ENCODE measurements at places on chromosomes 11 and 22.

GRCh38 chr11:32414925-32415324, 20.4 kb downstream of the WT1 start:
- DNase-seq: no peak

DNA sequence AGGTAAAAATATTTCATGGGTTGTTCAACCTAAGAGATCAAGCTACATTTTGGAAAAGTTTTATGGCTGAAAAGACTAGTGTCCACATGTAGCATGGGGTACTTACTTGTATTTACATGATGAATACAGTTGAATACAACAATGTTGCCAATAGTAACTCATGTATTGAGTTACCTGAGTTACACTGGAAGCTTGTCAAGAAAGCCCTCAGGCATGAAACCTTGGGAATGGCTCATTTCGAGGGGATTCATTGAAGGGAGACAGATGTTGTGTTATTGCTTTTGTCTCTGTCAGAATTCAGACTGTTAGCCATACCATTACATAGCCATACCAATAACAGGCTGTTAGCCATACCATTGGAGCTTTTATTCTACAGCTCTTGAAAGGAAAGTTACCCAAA, 9.2 kb downstream of the OR51F2 start:
- no peak for DNase-seq

- DNase-seq: no peak
These were observed 121.7 kb upstream of the SLC5A12 start for GRCh38 chr11:26843539-26843938.

DNA sequence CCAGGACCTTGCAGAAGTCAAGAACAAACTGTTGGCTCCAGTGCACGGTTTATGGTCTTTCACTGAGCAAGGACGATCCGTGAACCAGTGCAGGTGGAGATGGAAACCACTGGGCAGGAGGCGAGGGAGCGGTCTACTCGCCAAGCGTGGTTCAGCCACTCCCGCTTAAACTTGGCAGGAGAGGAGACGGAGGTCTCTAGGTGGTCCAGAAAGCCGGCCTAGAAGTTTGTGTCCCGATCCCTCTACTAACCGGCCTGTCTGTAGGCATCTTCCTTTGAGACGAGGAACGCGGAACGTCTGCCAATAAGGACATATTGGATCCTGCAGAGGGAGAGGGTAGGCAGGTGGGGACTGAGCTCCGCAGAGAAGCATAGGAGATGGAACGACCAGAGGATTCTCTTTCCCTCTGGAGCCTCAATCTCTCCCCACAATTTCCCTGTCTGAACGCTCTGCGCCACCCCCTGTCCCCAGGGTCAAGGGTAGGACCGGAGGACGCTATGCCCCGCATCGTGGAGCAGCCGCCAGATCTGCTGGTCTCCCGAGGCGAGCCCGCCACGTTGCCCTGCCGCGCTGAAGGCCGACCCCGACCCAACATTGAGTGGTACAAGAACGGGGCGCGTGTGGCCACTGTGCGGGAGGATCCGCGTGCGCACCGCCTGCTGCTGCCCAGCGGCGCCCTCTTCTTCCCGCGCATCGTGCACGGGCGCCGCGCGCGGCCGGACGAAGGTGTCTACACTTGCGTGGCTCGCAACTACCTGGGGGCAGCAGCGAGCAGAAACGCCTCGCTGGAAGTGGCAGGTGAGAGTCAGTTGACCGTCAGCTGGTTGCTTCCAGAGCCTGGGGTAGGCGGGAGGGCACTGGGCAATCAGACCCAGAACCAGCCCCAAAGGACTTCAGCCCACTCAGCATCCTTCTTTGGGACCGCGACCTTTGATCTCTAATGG, 3.4 kb downstream of the ROBO3 start:
- DNase-seq: no peak

DNA sequence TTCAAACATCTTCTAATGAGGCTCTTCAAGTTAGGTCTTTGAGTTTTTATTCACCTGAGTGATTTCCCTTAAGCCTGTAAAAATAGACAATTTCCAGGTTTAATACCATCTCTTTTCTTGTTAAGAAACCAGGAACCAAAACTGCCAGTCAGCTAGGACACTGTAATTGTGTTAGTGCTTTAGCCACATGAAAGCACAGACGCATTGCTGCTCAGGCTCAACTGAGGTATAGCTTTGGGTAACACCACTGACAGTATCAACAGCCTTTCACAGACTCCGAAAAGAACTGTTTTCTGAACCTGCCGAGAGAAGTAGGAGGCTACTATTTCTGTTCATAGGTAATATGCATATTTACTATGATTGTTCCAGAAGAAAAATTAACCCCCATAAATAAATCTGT, 768.7 kb downstream of the ETS1 start:
- DNase-seq: no peak

GRCh38 chr22:47192651-47193437, 430.4 kb downstream of the TBC1D22A start:
- no peak for DNase-seq

DNA sequence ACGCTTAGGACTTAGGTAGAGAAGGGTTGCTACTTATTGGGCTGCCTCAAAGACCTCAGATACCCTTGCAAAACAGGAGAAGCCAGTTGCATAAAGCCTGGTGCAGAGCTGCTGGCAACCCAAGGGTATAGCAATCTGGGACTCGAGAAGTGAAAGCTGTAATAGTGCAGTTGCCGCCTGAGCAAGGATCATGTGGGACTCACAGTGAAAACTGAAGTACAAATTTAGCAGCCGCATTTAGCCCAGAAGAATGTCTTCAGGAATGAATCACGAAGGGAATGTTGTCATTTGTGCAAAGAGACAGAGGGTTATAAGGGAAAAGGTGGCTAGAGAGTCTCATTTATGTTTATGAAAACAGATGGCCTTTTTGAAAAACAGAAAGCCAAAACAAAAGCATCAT, 267.2 kb downstream of the TENM4 start:
- no peak for DNase-seq

DNA sequence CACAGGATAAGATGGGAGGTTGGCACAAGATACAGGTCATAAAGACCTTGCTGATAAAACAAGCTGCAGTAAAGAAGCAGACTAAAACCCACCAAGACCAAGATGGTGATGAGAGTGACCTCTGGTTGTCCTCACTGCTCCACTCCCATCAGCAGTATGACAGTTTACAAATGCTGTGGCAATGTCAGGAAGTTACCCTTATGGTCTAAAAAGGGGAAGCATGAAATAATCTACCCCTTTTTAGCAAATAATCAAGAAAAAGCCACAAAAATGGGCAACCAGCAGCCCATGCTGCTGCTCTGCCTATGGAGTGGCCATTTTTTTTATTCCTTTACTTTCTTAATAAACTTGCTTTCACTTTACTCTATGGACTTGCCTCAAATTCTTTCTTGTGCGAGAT, 8.7 kb upstream of the PIWIL4 start:
- no peak for DNase-seq

DNA sequence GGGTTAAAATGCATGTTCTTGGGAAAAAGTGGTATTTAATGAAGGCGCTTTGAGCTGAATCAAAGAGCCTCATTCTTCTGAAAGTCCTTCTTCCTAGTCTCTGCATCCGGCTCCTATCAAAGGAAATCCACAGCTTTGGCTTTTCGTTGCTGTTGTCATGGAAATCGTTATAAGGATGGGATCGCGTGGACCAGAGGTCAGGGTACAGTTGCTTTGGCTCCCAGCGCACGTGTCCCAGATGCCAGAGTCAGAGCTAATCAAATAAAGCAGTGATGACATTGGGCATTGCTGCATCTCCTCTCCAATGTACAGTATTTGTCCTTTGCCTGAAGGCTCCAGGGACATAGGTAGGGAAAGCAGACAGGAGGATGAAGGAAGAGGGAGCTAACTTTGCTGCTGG, 181.9 kb downstream of the MYO18B start:
- no peak for DNase-seq

DNA sequence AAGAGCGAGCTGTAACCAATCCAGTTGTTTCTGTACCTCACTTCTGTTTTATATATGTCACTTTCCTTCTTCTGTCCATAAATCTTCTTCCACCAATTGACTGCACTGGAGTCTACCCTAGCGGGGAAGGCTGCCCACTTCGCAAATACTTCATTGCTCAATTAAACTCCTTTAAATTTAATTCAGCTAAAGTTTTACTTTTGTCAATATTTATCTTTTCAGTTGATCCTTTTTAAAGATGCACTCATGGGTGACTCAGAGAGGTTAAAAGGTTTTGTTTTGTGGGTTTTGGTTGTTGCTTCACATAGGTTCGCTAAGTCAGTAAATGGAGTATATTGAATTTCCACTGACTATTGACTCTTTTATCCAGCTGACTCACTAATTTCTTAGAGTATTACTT, 597.2 kb downstream of the DLG2 start:
- DNase-seq: no peak

DNA sequence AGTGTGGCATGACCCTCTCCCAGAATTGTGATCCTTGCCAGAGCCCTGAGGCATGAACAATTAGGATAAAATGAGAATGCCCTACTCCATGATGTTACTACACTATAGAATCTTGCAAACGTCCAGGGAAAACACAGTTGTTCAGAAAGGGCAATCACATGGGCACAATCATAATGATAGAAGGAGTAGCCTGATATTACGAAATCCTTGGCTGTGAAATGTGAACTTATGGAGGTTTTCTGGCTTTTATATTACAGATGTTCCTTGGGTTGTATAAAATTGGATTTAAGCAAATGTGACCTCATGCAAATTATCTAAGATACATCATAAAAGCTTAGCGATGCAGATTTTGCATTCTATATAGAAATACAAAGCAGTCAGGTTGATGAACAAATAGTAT, 29.4 kb upstream of the TPH1 start:
- no peak for DNase-seq

- DNase-seq: no peak
These were observed 29.4 kb downstream of the APOL1 start for GRCh38 chr22:36282328-36282831.

DNA sequence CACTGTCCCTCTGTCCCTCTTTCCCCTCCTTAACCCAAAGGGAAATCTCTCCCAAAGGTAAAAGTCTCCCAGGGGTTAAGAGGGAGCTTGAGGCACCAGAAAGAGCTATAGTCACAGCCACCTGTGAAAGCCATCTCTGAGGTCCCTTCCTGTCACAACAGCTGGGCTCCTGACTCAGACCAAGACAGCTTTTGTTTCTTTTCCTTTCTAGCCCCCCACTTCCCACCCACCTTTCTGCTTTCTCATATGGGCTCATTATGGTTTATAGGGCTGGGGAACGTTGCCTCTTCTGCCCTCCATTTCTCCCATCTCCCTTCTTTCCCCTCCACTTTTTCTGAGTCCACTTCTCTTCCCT, 19.1 kb downstream of the MIF start:
- no peak for DNase-seq

DNA sequence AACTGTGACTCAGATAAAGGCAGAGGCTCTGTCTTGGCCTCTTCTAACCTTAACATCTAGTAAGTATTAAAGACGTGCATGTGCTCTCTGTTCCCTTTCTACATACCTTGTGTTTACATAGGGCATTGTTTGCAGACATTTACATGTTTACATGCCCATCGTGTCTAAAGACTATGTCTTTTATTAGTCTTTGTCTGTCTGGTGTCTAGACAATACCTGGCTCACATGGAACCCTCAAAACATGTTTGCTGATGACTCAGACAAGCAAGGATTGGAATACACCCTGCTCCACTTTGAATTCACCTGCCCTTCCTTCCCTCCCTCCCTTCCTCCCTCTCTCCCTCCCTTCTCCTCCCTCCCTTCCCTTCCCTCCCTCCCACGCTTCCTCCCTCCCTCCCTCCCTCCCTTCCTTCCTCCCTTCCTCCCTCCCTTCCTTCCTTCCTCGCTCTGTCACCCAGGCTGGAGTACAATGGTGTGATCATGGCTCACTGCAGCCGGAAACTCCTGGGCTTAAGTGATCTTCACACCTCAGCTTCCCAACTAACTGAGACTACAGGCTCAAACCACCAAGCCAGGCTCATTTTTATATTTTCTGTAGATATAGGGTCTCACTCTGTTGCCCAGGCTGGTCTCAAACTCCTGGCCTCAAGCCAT, 23.7 kb upstream of the SORL1-AS1 start:
- DNase-seq: no peak

- DNase-seq: no peak
These were observed 266.7 kb downstream of the FAM76B start for GRCh38 chr11:95522874-95523273.

- no peak for DNase-seq
These were observed 7.3 kb downstream of the RHOG start for GRCh38 chr11:3833449-3833848.

DNA sequence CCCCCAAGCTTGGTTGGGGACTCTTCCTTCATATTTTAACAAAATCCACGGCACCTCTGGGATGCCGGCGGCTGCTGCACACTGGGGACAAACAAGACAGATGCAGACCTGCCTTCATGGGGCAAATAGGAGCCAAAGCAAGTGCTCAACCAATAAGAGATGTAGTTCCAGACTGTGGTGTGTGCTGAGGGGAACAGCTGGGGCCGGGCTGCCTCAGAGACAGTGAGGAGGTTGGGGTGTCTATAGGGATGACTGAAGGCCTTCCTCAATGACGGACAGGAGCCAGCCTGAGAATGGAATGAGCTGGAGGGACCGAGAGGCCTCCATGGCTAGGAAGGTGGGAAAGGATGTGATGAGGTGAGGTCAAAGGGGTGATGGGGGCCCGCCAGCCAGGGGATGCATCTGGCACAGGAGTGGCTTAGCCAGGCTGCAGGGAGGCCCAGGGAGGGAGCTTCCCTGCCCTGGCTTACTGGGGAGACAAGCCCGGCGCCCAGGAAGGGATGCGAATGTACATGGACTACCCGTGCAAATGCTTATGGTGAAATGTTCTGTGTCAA, 10.3 kb upstream of the CTSD start:
- no peak for DNase-seq

DNA sequence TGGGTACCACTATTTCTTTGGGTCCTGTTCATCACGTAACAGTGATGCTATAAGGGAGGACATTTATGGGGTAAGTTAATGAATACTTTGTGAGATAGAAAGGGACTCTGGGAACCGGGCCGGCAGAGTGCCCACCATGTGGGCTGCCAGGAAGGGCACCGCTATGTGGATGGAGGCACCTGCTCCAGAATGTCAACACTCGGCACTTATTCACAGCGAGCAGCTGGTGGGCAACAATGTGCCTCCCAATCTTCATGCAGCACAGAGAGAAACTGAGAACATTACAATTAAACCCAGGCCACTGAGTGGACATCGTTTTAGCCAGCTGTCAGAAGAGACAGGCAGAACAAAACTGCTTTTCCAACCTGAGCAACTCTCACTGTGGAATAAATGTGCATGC, 15.8 kb upstream of the ELFN2 start:
- DNase-seq: no peak

DNA sequence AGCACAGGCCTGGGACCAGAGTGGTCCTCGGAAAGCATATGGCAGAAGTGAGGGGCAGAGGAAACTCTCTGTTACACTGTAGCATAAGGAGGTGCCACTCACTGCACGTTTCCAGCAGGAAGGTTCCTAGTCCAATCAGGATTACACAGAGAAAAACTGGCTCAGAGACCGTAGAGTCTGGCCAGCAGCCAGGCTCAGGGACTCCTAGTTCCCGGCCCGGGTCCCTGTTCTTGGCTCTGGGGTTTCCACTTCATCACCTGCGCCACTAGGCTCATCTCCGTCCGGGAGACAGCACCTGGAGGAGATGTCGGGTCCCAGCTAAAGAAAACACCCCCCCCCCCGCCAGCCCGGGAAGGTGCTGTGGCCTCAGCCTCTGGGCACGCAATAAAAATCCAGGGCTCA, 1.1 kb downstream of the TTLL12 start:
- no peak for DNase-seq
